ENCODE measurements at places on chromosomes 16 and 17. TPM values are rescaled to one million over a fixed set of nuclear protein-coding genes. Genes with fewer than 3 reads are reported as not detected.

LAT gene
- polyA plus RNA-seq, result 15.5 TPM

SULT1A2 gene
- 1.5 TPM for polyA plus RNA-seq

ZNF423 gene
- polyA plus RNA-seq, result 1.2 TPM

CACNG1 gene
- polyA plus RNA-seq, result not detected

ENPP7 gene
- polyA plus RNA-seq, result not detected

RGS11 gene
- polyA plus RNA-seq, result 11.9 TPM

SP6 gene
- polyA plus RNA-seq, result 0.31 TPM
